ENCODE measurements at places on chromosomes 16 and 17.
A peak's percentile ranks its signal among the peaks of the same experiment; 100 is the strongest.

DNA sequence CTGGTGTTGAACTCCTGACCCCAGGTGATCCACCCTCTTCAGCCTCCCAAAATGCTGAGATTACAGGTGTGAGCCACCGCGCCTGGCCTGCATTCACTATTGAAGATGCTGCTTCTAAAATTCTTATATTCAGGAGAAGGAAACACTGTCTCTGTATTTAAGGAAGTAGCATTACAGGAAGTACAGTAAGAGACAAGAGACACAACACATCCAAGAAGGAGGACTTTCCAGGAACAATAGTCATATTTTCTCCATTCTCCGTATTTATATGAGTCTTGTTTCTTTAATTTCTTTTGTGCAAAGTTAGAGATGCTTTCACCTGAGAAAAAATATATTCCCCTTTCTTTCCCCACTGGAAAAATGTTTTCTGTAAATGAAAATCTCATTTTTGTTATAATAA, 18.3 kb upstream of the ABCA3 start:
- no peak for DNase-seq

DNA sequence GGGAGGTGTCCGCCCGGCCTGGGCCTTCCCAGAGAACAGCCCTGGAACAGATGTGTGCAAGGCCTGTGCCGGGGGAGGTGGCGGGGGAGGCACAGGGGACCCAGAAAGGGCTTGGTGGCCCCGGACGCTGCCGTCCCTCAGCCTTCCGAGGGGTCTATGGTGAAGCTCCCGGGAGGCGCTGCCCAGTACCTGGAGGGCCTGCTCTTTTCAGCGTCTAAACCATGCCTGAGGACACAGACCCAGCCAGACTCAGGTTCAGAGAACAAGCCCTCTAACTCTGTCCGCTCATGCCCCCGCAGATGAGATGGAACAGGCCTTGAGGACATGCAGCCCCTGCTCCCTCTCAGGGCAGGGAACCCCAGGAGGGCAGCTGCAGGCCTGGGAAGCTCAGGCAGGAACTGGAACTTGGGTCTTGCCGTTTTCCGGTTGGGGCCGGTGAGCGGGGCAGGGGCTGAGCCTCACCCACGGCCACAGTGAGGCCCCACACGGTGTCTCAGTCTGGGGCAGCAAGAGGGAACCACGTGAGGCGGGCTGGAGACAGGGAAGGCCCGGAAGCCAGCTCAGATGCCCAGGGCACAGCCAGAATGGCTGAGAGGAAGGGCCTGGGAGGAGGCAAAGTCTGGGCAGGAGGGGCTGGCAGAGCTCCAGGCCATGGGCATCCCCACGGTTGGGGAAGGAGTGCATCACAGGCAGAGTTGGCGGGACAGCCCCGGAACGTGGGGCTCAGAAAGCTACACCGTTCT, 12.5 kb downstream of the SLC16A3 start:
- DNase-seq = no peak

- no peak for DNase-seq
Observed at GRCh38 chr17:43431714-43432523, 33.1 kb downstream of the ARL4D start.

DNA sequence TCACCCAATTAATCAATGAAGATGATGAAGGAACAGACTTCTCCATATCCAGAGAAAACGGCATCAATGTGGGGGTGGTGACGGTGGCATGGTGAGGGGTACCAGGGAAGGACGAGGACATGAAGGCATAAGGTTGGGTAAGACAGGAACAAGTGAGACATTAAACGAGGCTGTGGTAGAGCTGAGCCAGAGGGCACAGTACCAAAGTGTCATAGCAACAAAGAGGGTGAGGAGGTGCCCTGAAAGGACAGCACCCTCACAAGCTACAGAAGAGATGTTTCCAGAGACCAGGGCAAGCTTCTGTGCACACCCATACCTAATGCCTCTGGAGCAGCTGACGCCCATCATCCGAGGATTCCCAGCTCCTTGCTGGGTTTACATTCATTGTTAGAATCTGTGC, 57.5 kb upstream of the TRAP1 start:
- no peak for DNase-seq

DNA sequence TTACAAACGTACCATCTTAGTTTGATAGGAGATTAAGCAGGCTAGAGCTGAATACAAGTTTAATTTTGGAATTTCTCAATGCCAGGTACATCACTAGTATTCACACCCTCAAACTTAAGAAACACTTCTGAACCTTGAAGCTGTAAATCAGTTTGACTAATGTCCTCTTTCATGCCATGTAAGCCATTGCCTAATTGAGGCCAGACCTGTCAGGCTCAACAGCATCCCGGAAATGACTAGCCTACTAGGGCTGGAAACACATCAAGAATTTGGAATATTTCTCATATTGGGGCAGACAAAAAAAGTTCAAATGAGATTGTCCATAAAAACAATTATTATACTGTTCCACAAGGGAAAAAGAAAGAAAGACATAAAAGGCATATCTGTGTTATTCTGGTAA, 1.7 kb downstream of the USP32 start:
- DNase-seq = no peak

GRCh38 chr17:22704674-22705073, 1012.4 kb downstream of the KCNJ18 start:
- DNase-seq = no peak

DNA sequence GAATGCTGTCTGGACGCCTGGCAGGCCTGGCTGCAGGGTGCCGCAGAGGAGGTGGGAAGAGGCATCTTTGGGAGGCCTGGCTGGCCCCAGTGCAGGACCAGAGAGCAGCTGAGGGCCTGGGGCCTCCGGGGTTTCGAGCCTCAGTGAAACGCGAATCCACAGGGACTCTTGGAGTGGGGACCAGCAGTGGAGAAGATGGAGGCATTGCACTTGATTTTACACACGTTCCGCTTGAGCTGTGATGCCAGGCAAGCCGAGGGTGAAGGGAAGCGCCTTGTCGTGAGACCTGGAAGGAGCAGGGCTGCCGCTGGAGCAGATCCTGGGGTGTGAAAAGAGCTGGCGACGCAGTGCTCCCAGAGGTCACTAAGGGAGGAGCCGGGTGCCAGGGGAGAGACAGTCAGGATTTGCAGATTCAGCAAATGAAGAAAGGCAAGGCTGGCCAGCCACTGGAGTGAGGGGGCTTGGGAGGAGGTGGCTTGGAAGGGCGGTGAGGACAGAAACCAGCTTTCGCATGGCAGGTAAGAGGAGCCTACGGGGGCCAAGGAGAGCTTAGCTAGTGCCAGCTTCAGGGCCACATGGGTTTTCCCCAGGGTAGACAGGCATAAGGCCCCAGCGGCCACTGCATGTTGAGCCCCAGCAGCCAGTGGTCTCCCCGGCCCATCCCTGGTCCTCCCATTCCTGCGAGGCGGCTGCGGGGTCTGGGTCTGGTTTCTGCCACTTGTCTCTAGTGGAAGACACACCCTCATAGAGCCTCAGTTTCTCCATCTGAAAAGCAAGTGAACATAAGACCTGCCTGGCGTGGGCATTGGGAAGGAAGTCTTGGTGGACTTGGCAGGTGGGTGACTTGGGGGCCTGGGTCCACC, 175.2 kb upstream of the CHMP6 start:
- no peak for DNase-seq

DNA sequence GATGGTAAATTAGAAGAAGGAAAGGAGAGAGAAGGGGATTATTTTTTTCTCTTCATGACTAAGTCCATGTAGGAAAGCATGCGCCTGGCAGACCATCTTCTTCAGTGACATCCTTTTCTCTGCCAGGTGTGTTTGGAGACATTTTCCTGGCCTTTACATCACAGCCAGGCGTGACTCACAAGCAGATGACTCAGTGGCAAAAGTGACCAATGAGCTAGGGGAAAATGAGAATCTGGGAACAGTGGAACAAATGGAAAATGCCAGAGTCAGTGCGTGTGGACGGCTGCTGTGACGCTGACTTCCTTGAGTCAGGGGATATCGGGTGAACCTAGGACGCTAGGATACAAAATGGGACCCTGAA, 9.4 kb downstream of the KIAA0513 start:
- DNase-seq = no peak

DNA sequence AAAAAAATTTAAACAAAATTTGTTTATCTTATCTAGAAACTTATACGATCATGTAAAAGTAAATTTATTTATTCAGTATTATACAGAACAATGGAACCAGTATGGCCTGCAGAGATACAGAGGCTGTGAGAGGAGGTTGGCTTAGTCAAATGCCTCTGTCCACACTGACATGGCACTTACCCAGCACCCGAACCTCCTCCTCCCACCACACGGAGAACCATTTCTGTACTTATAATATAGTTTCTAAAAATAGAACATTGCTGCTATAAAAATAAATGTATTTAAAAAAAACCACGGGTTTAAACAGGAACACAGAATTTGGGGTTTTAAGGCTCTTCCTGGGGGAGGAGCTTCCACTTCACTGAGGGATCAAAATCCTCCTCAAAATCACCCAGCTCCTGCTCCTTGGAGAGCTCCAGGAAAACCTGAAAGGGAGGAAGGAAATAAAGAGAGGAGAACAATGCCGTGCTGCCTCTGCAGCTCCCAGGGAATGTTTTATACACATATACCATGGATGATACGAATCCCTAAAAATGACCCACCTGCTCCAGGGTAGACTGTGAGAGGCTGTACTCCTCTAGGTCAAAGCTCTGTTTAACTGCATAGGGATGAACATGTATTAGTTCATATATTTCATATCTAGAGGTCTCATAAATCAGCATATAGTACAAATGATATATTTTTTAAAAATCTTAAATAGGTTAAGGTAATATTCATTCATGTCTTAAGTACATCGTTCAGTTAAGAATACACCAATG, 87.3 kb downstream of the ABCA8 start:
- no peak for DNase-seq

DNA sequence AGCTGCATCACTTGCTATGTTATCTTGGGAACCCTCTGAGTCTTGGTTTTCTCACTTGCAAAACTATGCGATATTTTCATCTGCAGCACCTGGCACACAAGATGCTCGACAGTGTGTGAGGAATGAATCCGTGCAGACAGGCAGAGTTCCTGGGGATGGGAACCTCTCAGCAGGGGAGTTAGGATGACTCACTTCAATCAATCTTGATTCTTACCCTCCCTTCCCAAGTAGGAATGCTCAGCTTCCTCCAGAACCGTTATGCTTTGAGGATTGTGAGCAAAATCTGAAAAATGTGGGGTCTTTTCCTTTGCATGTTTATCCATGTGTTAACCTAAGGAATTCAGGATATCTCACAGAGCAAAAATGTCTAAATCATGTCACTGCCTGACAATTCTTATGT, 68.9 kb upstream of the HNF1B start:
- no peak for DNase-seq

DNA sequence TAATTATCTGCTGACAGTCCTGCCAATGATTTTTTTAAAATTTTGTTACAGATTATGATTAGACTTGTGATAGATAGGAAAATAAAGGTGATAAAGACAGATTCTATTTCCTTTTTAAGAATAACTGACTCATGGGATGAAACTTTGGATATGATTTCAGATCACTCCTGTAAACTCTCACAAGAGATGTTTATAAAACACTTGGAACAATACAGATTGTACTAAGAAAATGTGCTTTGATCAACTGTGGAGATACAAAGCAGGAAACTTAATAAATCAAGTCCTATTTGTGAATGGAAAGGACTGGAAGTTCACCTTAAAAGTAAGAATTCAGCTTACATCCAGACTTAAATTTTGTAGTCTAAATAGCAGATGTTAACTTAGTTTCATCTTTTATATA, 21.4 kb downstream of the MRTFB start:
- no peak for DNase-seq

GRCh38 chr17:69593351-69593715, 178.8 kb downstream of the MAP2K6 start:
- no peak for DNase-seq

GRCh38 chr17:19342611-19343255, 19.8 kb downstream of the B9D1 start:
- no peak for DNase-seq

DNA sequence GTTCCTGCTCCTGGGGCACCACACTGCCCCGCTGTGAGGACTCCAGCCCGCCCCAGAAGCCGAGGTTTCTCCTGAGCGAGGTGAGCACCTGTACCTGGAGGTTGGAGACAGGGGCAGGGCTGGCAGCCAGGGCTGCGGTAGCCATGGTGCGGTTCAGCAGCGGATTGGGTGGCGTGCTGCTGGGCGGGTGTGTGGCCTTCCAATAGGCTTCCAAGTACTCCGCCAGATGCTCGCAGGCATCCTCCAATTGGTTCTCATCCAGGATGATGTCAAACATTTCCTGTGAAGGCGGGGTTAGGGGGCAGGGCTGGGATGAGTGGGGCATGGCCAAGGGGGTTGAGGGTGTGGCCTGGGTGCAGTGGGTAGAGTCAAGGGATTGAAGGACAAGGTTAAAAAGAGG, 11.3 kb upstream of the ARL5C start:
- peak; percentile 77 for DNase-seq

DNA sequence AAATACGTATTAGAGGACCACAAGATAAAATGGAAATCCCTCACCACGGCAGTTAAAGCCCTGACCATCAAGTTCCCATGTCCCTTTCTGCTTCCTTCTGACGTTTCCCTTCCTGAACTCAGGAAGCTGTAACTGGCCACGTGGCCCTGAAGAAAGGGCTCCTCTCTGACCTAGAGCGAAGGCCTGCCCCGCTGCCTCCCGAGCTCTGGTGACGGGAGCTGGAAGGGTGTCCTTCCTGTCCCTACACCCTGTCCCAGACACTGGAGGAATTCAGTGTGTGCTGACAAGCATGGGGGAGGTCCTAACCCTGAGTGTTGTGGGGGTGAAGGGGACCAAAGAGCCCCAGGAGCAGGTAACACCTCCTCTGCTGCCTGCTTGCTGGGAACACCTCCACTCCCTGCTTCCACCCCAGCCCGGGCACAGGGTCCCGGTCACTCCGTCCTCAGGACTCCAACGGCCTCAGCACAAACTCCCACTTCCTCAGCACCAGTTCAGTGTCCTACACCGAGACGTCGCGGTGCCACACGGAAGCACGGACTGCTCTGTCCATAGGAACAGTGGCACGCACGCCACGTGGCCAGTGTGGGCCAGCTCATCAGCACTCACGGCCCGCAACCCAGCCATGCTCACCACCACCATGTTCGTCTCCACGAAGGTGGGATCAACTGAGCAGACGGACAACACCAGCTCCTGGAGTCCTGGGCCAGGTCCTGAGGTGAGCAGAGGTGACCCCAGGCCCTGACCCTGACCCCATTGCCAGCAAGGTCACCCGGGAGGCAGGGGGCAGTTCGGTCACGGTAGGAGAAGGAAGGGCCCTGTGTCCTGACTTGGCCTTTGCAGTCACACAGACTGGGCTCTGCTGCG, 16.9 kb downstream of the TMEM235 start:
- DNase-seq = no peak

DNA sequence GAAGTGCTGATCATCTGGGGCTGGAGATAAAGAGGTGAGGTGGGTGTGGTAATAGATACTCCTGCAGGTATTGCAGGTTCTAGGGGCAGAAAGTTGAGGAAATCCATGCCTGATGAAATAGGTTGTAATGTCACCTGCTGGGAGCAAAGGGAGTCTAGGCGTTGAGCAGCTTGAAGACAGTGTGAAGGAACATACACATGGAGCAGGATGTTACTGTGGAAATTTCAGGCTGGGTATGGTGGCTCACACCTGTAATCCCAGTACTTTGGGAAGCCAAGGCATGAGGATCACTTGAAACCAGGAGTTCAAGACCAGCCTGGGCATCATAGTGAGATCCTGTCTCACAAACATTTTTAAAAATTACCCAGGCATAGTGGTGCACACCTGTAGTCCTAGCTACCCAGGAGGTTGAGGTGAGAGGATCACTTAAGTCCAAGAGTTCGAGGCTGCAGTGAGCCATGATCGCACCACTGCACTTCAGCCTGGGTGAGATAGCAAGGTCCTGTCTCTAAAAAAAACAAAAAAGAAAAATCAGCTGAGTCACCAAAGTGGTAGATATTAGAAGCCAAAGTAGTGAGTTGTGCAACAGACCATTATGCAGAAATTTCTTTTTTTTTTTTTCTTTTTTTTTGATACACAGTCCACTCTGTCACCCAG, 9.1 kb upstream of the CRYBA1 start:
- DNase-seq = no peak

GRCh38 chr17:42725143-42725542, 19.7 kb downstream of the EZH1 start:
- no peak for DNase-seq
